RCC 7860 (cell line): ENCODE measurements at places on chromosomes 7 and 10.
A peak's percentile ranks its signal among the peaks of the same experiment; 100 is the strongest.

- peak; percentile 86 for DNase-seq
Measured at GRCh38 chr7:41573015-41573414, 129.9 kb downstream of the INHBA start.

GRCh38 chr10:30842894-30843293, 188.8 kb downstream of the ZNF438 start:
- no peak for DNase-seq

GRCh38 chr10:99303899-99304861, 25.0 kb upstream of the CNNM1 start:
- DNase-seq, result no peak

DNA sequence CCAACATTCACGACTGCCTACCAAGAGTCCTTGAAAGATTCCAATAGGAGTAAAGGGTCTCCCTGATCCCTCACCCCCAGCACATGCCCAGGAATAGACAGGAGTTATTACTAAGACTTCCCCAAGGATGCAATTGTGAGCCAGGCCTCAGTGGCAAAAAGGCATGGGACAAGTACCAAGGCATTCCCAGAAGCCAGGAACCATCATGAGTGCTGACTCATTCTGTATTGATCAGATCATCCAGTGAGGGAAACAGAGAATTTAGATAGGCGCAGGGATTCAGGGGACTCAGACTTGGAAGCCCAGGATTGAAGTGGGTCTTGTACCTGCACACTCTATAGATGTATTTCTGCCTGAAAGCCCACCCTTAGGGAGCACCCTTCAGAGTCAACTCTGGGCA, 21.2 kb downstream of the MBL2 start:
- no peak for DNase-seq

GRCh38 chr10:95408983-95409873, 118.4 kb upstream of the PDLIM1 start:
- DNase-seq, result no peak

DNA sequence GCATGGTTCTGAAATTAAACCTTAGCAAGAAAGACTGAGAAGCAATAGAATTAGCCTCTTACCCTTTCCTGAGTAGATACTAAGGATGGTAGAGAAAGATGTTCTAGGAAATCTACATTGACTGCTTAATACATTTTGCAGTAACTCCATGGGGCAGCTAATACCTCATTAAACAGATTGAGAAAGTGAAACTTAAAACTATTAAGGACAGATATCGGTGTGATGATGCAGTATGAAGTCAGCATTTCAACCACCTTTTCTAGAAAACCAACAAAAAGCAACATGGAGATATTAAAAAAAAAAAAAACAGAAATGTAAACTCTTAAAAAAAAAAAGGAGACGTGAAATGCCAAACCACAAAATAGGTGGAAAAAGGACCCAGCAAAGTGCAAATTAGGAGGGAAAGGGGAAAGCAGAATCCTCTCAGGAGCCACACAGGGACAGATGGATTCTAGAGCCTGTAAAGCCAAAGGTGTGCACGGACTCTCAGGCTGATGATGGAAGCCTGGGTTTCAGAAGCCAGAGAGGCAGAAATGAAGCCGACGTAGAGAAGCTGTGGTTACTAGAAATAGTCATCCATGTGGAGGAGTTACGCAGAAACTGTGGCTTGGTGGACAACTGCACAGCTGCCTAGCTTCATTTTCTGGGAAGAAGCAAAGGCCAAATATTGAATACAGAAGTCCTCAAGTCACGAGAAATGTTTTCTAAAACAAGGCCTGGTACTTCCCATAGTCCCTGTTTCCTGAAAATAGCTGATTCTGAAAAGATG, 38.1 kb upstream of the GPR141 start:
- DNase-seq, result no peak

- no peak for DNase-seq
Measured at GRCh38 chr10:129900825-129901224, 63.2 kb downstream of the EBF3 start.

- no peak for DNase-seq
Measured at GRCh38 chr7:22088827-22089226, 143.1 kb upstream of the CDCA7L start.

GRCh38 chr7:37488163-37488764, 39.6 kb upstream of the ELMO1 start:
- no peak for DNase-seq

DNA sequence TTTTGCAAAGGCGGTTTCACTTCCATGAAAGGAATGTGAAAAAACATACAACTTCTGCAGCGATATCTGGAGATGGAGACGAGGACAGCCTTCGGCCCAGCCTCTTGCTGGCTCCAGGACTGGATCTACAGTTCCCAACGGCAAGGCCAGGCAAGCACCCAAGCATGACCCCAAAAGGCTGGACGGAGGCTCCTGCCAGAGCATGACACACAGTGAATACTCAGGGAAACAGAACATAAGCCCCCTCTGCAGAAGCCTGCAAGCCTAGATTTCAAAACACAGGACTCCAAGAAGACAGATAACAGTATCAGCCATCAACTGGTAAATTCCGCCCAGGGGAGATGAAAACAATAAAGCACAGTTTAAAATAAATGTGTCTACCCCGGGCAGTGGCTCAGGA, 3.3 kb upstream of the LRRC27 start:
- peak; percentile 72 for DNase-seq

DNA sequence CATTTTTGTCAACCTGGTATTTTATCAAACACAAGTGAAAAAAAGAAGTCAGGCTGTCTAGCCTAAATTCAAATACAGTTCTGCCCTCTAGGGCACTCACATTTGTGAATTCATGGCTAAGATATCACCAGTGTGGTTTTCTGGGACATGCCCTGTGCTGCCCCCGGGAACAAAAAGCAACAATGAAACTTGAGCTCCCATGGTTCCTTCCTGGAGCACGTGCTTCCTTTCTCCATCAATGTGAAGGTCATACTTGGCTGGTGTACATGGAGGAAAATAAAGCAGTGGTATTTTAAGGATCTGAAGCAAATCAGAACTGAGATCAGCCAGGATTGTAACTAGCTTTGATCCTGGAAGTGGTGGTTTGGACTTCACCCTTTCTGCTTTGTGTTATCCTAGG, 128.9 kb upstream of the FRMD4A start:
- DNase-seq, result no peak

- no peak for DNase-seq
Measured at GRCh38 chr7:83648464-83649241, at the start of gene SEMA3E. SEMA3E (minus strand) TSS chr7:83649139.

DNA sequence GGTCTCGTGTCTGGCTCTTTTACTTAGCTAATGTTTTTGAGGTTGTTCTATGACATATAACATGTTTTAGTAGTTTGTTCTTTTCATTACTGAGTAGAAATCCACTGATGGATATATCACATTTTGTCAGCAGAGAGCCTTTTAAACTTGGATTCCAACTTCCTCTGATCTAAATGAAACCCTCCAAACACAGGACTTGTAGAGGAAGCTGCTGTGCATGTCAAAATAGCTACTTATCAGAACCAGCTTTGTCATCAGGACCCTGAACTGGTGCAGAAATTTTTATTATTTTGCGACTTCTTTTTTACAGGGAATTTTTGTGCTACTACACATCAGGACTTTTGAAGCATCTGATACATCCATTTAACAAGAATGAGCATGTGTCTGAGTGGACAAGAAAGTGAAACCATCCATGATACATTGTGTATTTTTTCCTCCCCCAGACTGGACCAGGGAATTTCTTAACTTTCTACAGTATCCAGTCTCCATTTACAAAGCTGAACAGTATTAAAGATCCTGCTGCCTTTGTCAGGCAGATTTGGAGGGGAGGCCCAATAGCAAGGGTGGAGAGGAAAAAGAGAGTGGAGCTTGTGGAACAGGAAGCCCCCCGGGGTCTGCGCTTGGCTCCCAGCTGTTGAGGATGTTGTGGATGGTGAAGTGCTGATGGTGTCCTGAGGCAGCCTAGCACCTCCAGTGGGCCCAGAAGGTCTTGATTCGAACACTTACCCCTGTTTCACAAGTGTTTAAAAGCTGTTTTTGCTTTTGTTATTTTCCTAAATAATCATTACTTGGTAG, 29.3 kb upstream of the MTPAP start:
- DNase-seq, result no peak
